Left renal pelvis (tissue), 4 donors: ENCODE measurements at places on chromosomes 7 and 10. TPM values are rescaled to one million over a fixed set of nuclear protein-coding genes. Genes with fewer than 3 reads are reported as not detected.

TET1 gene
- polyA plus RNA-seq: 9.5 TPM

FAM25G gene
- not detected for polyA plus RNA-seq

SCIN gene
- 137 TPM for polyA plus RNA-seq

KLF14 gene
- 0.69 TPM for polyA plus RNA-seq

SRGN gene
- polyA plus RNA-seq: 26.2 TPM

CALHM2 gene
- 12.8 TPM for polyA plus RNA-seq

GBX1 gene
- 0.27 TPM for polyA plus RNA-seq

ZP3 gene
- 2.0 TPM for polyA plus RNA-seq

ADRA2A gene
- polyA plus RNA-seq: 2.5 TPM

DNA sequence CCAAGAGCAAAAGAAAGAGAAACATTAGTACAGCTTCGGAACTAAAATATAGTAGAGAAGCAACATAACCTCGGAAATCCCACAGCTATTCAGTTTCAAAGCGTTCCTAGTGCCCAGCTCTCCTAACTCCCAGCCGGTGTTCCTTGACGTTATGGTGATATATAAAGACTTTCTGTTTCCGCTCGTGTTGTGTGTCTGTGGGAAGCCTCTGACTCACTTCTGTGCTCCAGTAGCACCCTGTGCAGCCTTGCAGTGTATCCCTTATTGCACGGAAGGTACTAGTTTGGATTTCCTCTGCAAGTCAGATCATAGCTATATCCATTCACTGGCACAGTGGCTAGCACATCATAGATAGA is 535 bp downstream of the ASAH2B start:
- no peak for DNase-seq

GRCh38 chr10:3950676-3951275 is 165.8 kb upstream of the KLF6 start:
- no peak for DNase-seq

- no peak for DNase-seq
Measured at GRCh38 chr7:101677797-101678479, 48.8 kb upstream of the MYL10 start.

DNA sequence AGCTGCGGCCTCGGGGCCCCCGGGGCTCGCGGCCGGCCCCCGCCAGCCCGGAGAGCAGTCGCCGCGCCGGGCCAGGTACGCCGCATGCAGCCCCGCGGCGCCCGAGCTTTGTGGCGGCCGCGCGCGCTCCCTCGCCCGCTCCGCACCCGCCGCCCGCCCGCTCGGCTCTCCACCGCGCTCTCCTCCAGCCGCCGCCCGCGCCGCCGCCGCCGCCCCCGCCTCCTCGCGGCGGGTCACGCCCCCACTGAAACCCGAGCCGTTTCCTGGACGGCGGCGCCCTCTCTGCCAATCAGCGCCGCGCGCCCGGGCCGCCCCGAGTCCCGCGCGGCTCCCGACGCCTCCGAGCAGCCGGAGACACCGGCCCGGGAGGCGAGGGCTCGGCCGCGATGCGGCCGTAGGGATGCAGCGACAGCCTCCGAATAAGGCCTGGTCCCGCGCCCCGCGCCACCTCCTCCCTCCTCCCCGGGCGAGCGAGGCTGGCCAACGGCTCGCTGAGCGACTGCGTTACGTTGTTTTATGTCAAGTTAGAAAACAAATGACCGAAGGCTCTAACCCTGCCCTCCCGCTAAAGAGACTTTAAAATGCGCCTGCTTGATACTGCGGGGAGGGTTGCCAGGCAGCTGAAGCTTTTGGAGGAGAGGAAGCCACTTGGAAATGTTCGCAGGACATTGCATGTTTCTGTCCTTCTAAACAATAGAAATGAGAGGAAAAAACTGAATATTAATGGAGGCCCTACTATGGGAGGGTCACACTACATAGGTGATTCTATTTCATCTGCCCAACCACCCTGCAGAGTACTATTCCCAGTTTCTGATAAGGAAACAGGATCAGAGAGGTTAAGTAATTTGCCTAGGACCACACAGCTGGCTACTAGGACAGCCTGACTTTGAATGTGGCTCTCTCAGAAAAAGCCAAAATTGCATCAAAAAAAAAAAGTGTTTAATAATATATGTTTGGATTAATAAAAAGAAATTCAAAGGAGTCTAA is at the start of gene FGFR2:
Gene FGFR2, minus strand, starts transcription at position 182 of the 987 bp plus-strand sequence. CDS start 4,627 bp downstream, outside the sequence.
- DNase-seq: peak; percentile 77

DNA sequence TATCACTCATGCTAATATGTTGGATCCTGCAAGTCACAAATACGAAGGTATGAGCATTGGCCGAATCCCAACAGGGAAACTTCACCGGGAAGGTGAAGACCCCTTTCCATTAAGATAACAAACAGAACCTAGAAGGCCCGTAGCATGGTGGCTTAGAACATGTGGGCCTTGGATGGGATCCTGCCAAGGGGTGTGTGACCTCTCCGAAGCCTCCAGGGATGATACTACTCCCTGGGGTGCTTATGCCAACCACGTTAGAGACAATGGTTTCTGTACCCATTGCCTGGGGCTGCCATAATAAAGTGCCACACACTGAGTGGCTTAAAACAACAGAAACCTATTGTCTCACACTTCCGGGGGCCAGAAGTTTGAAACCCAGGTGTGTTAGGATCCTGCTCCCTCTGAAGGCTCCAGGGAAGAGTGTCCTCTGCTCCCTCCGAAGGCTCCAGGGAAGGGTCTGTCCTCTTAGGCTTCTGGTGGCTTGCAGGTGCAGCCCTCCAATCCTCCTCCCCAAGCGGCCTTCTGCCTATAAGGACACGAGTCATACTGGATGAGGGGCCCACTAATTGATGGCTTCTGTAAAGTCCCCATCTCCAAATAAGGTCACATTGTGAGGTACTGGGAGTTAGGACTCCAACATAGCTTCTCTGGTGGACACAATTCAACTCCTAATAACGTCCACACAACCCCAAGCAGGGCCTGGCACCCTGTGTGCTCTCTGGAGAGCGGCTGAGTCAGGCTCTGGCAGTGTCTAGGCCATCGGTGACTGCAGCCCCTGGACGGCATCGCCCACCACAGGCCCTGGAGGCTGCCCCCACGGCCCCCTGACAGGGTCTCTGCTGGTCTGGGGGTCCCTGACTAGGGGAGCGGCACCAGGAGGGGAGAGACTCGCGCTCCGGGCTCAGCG is 992 bp upstream of the MGMT start:
- DNase-seq: no peak

- no peak for DNase-seq
Measured at GRCh38 chr10:91350651-91351081, 59.5 kb upstream of the HECTD2 start.

DNA sequence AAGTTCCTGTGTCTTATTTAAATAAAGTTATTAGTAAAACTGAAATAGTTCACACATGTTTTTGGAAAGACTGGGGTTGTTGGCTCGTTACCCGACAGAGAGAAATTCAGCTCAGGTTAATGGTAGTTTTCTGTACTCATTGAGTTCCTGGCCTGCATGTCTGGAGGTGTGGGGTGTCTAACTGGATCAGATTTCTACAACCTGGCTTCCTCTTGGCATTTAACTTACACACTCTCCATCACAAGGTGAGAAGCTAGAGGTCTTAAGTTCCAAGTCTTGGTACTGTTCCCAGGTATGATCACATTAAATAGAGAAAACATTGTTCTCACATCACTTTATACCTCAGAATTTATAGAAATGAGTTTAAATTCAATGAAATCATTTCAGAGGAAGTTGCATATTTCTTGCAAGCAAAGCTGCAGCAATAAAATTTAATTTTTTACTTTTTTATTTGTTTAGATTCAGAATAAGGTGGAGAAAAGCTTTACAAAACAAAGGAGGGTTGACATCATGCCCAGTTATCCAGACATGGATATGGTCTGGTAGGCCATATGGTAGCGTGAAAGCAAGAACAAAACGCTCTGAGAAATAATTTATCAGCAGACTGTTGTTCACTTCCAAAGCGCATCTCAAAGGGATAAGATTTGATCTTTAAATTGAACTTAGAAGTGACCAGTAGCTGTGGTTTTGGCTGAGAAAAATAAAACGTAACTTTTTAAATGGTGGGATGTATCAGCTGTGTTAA is 120.6 kb downstream of the GLCCI1 start:
- no peak for DNase-seq

- DNase-seq: no peak
Measured at GRCh38 chr10:79185067-79185774, 116.5 kb downstream of the ZMIZ1 start.

DNA sequence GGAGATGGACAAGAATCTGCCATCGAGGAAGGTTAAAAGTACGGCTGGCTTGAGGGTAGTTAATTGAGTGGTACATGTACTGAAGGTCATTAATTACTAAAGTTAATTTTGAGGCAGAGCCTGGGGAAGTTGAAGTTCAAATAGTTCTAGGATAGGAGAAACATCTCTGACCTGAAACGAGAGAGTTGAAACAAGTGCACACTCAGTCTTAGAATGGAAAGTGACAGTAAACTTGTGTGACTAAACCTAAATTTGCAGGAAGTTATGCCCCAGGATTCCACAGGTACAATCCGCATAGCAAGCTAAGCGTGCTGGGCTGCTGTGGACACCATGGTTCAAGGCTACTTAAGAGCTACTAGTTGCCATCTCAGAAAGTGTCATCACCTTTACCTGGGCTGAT is 209.9 kb downstream of the CHCHD3 start:
- no peak for DNase-seq

GRCh38 chr10:62031507-62031906 is 130.0 kb downstream of the ARID5B start:
- DNase-seq: no peak

- no peak for DNase-seq
Measured at GRCh38 chr10:47269294-47269693, 30.7 kb upstream of the GDF10 start.

GRCh38 chr7:139897422-139898090 is 68.5 kb downstream of the TBXAS1 start:
- no peak for DNase-seq

GRCh38 chr10:15220445-15220844 is 52.0 kb upstream of the NMT2 start:
- no peak for DNase-seq

DNA sequence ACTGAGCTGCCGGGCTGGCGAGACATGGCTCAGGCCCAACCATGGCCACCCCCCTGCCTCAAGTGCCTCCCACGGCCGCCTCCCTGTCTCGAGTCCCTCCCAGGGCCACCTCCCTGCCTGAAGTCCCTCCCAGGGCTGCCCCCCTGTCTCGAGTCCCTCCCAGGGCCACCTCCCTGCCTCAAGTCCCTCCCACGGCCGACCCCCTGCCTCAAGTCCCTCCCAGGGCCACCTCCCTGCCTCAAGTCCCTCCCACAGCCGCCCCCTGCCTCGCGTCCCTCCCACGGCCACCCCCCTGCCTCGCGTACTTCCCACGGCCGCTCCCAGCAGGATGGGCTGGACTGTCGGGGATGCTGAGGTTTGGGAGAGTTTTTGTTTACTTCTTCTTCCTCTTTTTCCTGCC is 462.5 kb downstream of the PTPRN2 start:
- DNase-seq: no peak

GRCh38 chr7:121994625-121995410 is 121.9 kb downstream of the PTPRZ1 start:
- peak; percentile 26 for DNase-seq

DNA sequence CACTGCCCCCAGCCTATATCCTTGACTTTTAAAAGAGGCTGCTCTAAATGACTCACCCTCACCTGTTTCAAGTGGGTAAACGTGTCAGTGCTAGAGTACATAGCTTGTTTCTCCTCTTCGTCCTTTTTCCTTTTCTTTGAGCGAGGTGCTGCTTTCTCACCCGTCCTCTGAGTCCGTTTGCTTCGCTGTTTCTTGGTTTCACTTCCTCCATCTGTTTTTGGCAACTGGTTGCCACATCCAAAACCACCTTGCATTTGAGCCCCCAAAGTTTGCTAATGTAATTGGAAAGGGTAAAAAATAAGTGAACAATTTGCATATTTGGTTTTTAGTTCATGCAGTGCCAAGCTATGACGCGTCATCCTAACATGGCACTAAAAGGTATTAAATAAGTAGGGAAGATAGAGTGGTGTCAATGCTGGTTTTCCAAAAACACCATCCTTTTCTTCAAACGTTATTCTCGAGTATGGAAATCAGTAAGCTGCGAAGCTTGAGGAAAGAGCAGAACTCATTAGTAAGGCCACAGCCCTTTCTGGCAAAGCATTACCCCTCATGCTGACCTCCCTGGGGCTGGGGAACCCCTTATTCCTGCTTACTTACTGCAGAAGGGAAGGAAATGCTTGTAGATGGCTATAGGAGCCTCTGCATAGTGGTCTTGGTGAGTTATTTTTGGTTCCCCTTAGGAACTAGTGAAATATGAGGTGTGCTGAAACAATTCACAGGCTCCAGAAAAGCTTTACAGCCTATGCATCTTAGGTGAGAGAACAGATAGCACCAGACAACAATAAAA is 133.5 kb downstream of the GALNT11 start:
- DNase-seq: no peak

- no peak for DNase-seq
Measured at GRCh38 chr10:61098966-61099365, 155.0 kb upstream of the RHOBTB1 start.

DNA sequence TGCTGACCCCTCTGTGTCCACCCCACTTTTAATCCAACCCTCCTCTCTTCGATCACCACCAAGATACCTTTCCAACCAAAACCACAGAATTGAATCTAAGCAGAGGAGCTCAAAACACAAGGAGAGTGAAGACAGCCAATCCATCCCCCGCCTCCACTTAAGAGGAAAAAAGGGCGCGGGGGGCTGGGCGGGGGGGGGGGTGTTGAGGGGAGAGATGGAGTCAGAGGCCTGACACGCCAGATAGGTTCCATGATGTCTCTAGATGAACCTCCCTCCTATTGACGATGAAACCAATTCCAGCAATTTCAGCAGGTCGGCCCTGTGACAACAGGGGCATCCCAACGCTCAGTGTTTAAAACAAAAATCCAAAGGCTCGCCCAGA is 1.3 kb downstream of the SORBS1 start:
- DNase-seq: no peak

- no peak for DNase-seq
Measured at GRCh38 chr7:121042195-121042594, 53.7 kb downstream of the CPED1 start.

DNA sequence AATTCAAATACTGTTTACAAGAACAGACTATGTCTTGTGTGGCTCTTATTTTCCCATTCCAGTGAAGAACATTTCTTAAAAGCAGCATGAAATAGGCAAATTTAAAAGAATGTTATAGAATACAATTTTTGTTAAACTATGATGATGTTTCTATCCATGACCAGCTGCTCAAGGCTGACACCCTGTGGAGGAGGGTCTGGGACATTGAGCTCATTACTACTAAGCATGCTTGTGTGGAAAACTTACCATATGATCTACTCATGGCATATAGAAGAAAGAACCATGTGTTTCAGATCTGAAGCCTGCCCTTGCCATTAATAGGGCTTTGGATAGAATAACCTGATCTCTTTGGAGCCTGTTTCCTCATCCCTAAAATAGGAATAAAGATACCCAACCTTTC is 125.0 kb downstream of the FOXP2 start:
- DNase-seq: no peak
